Esophagus squamous epithelium (tissue), 5 donors: ENCODE measurements at places on chromosomes 1 and 21.

DNA sequence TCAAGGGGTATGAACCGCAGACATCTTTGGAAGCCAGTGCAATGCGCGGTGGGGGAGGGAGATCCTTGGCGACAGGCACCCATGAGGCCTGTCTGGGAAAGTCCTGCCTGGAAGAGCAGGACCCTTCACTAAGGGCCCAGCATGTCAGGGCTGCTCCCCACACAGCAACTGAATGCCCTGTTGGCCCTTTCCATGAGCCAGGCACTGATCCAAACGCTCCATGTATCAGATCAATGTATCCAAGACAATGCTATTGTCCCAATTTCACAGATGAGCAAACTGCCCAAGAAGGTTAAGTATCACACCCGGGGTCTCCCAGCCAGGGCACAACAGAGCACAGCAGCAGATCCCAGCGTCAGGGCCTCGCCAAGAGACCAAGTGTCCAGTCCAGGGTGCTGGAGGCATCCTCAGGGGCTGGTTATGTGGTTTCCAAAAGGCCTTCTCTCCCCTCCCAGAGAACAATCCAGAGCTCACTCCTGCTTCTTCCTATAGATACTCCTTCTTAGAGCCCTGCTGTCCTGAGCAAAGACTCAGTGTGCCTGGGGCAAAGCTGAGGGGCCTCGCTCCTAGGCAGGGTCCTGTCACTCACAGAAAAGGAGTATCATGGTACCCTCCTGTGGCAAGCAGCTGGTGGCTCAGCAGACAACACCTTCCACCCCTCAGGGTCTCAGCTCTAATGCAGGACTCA lies 328.0 kb downstream of the NPHP4 start:
- H3K4me1 ChIP-seq: peaks cover 15% of the 10 kb centered on the region
- no peaks in the 10 kb centered on the region for H3K36me3 ChIP-seq
- no peaks in the 10 kb centered on the region for H3K27me3 ChIP-seq
- no peak for DNase-seq

GRCh38 chr1:207088701-207089626 lies at the start of gene C4BPB:
C4BPB (plus strand) TSS chr1:207088860; CDS start chr1:207089532, 672 bp downstream.
- H3K36me3 ChIP-seq: no peaks in the 10 kb centered on the region
- H3K4me1 ChIP-seq: no peaks in the 10 kb centered on the region
- no peak within 1 kb of the TSS for H3K27ac ChIP-seq
- H3K27me3 ChIP-seq: no peaks in the 10 kb centered on the region
- no peak within 1 kb of the TSS for H3K4me3 ChIP-seq

- H3K4me1 ChIP-seq: no peaks in the 10 kb centered on the region
- DNase-seq: no peak
- no peaks in the 10 kb centered on the region for H3K36me3 ChIP-seq
These were observed 326.1 kb downstream of the ASTN1 start for GRCh38 chr1:176838276-176838995.

GRCh38 chr21:16587141-16587581 lies 857.4 kb downstream of the USP25 start:
- DNase-seq: no peak
- H3K4me3 ChIP-seq: peak overlapping the region; percentile 62
- no peaks in the 10 kb centered on the region for H3K36me3 ChIP-seq
- H3K4me1 ChIP-seq: no peaks in the 10 kb centered on the region
- H3K27ac ChIP-seq: peak overlapping the region; percentile 80

- H3K27ac ChIP-seq: peak overlapping the region; percentile 91
- no peak overlapping the region for H3K4me3 ChIP-seq
These were observed 121.6 kb downstream of the SYT2 start for GRCh38 chr1:202588503-202589189.

DNA sequence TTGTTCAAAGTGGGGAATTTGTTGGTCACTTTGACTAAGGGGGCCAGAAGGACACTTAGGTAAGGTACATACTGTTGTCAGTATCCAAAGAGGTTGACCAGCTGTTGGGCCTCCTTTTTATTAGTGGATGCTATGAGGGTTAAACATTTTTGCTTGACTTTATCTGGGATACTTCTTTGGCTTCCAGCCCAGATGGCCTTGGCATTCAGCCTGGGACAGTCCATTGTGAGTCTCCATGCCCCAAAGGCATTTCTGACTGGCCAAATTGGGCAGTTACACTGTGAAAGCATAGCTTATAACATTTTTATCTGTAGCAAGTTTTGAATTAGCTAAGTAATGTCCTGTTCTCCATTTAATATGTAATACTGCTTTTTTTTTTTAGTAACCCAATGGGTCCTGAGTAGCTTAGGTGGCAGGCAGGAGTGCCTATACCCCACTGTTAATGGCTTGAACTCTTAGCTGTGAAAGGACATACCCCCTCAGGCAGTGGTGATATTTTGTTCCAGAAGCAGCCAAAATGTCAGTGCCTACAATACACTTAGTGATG lies 35.4 kb upstream of the CD1D start:
- H3K4me1 ChIP-seq: peaks cover 40% of the 10 kb centered on the region
- DNase-seq: no peak
- peak overlapping the region; percentile 53 for H3K27ac ChIP-seq
- no peaks in the 10 kb centered on the region for H3K27me3 ChIP-seq

DNA sequence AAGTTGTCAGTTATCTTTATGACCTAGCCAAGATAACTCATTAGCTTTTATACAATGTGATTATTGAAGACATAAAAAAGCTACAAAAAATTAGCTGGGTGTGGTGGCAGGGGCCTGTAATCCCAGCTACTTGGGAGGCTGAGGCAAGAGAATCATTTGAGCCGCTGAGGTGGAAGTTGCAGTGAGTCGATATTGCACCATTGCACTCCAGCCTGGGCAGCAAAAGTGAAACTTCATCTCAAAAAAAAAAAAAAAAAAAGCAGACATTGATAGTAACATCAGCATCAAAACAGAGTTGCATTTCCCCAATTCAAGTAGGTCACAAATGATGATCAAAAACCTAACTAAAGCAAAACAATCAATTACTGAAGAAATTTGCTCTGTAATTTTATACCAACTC lies 191.4 kb downstream of the PTGER3 start:
- no peak for DNase-seq
- H3K27me3 ChIP-seq: no peaks in the 10 kb centered on the region
- H3K27ac ChIP-seq: no peak overlapping the region
- H3K4me1 ChIP-seq: no peaks in the 10 kb centered on the region
- no peaks in the 10 kb centered on the region for H3K36me3 ChIP-seq

DNA sequence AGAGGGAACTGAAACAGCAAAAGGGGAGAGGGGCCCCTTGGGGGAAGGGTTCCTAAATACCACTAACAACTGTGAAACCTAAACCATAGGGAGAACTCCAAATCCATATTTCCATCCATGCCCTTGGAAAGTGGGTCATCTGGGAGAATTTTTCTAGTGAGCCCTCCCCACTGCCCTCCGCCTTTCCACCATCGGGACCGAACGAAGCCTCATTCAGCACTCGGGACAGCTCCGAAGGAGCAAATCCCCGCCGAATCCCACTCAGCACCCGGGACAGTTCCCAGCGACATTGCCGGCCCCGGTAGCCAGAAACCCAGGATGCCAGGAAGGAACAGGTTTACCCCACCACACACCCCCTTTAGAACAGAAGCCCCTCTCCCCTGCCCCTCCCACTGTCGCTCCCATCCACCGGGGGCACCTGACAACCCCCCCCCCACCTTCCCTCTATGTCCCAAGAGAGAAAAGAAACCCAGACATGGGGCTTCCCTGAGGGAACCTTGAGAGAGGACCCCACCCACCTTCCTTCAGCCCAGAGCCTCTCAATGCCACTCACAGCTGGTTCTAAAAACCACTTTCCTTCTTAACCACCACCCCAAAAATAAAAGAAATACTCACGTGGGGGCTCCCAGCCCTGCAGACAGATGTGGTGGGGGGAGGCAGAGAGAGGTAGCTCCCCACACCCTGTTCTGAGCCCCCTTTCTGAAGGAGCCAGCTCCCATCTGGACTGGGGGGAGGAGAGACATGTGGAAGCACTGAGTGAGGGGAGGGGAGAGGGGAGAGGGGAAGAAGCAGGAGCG lies 4.5 kb downstream of the DLGAP3 start:
- peaks cover 25% of the 10 kb centered on the region for H3K27me3 ChIP-seq
- no peak overlapping the region for H3K4me3 ChIP-seq
- no peaks in the 10 kb centered on the region for H3K36me3 ChIP-seq
- no peak for DNase-seq
- H3K4me1 ChIP-seq: peaks cover 19% of the 10 kb centered on the region
- no peak overlapping the region for H3K27ac ChIP-seq

- no peak overlapping the region for H3K27ac ChIP-seq
- no peaks in the 10 kb centered on the region for H3K36me3 ChIP-seq
- no peak overlapping the region for H3K4me3 ChIP-seq
- no peaks in the 10 kb centered on the region for H3K27me3 ChIP-seq
- no peak for DNase-seq
- no peaks in the 10 kb centered on the region for H3K4me1 ChIP-seq
These were observed 83.9 kb downstream of the CRB1 start for GRCh38 chr1:197351821-197352440.

DNA sequence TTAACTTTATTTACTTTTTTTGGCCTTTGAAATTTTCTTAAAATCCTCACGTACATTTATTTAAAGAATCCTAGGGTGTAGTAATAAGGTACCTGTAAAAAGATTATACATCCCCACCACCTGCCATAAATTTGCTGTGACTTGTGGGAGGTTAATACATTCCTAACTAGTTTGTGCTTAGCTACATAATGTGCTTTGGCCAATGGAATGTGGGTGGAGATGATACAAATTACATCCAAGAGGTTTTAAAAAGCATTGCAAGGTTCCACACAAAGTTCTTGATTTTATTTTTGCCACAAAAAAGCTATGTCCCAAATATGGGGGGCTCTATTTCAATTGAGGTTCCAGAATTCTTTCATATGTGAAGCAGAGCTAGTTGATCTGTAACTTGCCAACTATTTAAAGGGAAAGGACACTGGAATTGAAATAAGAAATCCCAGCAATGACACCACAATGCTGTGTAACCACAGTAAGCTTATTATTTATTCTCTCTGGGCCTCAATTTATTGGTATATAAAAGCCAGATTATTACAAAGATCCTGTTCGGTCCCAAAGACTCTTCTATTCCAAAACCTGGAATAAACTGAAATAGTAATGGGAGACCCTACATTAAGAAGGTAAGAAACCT lies 15.7 kb downstream of the ASPM start:
- no peaks in the 10 kb centered on the region for H3K27me3 ChIP-seq
- H3K27ac ChIP-seq: no peak overlapping the region
- no peak overlapping the region for H3K4me3 ChIP-seq
- no peaks in the 10 kb centered on the region for H3K4me1 ChIP-seq
- H3K36me3 ChIP-seq: no peaks in the 10 kb centered on the region

DNA sequence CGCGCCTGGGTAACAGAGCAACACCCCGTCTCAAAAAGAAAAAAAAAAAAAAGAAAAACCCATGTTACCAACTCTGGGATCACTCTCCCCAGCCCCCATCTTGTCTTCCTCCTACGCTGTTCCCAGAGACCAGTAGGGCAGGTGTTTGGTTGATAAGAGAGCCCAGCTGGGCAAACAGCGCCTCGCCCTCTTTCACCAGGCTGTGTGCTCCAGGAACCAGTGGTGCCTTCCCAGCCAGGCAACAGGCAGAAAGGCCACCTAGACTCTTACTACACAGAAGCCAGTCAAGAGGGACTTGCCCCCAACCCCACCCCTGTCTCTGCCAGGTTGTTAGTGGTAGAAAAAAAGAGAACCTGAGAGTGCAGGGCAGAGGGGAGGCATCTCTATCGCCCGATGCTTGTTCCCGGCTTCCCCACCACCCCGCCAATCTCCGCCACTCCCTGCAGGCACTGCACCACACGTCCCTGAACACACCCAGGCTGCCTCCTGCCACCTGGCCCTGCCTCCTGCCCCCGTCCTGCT lies 14.0 kb upstream of the CTRC start:
- no peak for DNase-seq
- no peak overlapping the region for H3K4me3 ChIP-seq
- peaks cover 19% of the 10 kb centered on the region for H3K4me1 ChIP-seq
- peaks cover 6% of the 10 kb centered on the region for H3K36me3 ChIP-seq
- H3K27ac ChIP-seq: peak overlapping the region; percentile 42

DNA sequence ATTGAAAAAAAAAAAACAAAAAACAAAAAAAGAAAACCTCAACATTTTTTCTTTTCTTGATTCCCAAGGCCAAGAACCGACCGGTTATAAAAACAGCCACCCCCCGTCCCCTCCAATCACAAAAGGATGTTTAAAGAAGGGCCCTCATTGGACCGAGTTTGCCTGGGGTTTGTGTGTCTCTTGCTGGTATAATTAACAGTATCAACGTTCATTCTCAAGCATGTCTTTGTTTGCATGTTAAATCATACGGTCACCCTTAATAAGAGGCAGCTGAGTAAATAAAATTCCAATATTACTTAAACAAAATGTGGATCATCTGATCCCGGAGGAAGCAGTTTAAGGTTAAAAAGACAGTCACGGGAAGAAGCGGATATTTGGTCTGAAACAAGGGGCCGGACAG lies 201.1 kb downstream of the PRDM2 start:
- no peak overlapping the region for H3K4me3 ChIP-seq
- H3K27me3 ChIP-seq: no peaks in the 10 kb centered on the region
- no peak for DNase-seq
- no peaks in the 10 kb centered on the region for H3K36me3 ChIP-seq
- H3K27ac ChIP-seq: no peak overlapping the region

DNA sequence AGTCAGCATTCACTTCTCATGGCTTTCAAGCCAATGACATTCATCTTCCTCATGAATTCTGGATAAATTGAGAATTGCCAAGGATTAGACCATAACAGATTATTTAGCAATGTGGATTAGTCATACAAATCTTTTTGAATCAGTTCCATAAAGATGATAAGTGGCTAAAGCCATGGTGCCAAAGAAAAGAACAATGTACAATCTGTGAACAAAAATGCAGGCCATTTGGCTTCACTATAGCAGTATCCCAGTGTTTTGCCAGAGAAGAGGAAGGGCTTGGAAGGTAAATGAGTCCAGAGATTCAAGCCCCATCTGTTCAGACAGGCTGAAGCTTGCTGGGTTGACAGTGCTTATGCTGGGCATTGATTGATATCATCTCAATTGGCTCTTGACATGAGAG lies 376.4 kb upstream of the LRRC7 start:
- no peak overlapping the region for H3K27ac ChIP-seq
- H3K27me3 ChIP-seq: no peaks in the 10 kb centered on the region
- H3K36me3 ChIP-seq: no peaks in the 10 kb centered on the region

DNA sequence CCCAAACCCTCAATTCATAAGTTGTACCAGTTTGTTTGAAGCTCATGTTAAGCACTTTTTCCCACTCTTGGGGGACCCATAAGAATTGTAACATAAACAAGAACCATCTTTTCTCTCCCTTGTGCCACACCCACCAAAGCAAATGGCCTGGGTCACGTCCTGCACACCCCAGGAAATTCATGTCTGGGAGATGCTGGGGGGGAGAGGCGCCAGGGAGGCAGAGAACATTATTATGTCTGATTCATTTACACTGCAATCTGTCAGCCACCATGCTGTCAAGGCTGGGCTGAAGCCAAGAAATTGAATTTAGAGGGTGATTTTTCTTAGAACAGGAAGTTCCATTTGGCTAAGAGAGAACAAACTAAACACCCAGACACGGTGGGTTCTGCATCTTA lies 37.2 kb upstream of the IPO9 start:
- peaks cover 84% of the 10 kb centered on the region for H3K36me3 ChIP-seq
- peak overlapping the region; percentile 83 for H3K27ac ChIP-seq
- no peaks in the 10 kb centered on the region for H3K27me3 ChIP-seq
- no peak for DNase-seq
